ENCODE measurements at places on chromosomes 4 and X.

DNA sequence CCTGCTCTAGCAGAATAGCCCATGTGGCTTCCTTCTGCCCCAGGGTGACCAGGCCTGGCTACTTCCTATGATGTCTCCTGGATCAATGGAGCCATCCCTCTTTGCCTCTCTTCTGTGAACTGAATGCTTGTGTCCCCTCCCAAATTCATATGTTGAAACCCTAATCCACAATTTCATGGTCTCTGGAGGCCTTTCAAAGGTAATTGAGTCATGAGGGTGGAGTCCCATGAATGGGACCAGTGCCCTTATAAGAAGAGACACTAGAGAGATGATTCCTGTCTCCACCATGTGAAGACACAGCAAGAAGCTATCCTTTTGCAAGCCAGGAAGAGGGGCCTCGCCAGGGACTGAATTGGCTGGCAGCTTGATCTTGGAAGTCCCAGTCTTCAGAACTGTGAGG, 18.4 kb downstream of the CCKAR start:
- DNase-seq: no peak

DNA sequence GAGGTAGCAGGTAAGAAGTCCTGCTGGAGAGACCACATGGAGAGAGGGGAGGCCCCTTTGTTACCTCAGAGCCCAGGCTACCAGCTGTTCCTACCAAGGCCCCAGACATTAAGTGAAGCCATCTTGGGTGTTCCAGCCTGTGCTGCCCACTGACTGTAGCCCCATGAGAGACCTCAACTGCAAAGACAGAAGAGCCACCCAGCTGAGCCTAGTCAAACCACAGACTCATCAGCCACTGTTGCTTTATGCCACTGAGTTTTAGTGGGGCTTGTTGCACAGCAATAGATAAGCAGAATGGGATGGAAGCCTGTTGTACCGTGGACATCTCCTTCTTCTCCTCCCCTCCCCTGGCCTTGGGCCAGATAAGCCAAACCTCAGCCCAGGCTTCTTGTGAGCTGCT, 83.9 kb downstream of the ADRA2C start:
- DNase-seq: no peak

DNA sequence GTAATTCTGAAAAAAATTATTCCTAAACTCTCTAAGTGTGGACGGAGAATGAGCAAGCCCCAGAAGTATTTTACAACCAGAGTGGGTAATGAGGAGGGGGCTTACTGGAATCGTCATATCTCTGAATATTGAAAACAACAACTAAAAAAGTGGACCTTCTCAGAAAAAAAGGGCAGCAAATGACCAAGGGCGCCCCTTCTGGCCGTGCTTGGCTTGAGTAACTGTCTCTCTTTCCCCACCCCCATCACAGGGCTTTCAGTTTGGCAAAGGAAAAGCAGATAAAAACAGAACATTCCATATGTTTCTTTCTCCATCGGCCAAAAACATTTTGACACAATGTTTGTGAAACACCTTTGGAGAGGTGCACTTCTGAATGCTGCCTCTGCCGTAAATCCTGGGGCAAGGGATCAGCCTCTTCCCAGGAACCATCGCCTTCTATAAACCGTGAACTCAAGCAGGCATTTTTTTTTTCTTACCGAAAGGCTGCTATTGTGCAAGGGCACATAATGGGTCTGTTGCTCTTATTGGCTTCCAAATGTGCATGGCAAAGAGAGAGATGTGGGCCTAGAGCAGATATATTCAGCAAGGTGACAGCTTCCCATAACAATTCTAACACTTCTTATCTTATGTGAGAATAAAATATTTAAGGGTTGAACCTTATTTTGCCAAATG, 115.4 kb downstream of the PARM1 start:
- DNase-seq: no peak

- no peak for DNase-seq
Measured at GRCh38 chr4:1382776-1383727, 23.2 kb downstream of the NKX1-1 start.

GRCh38 chr4:182916483-182917181, 554 bp downstream of the DCTD start:
- DNase-seq: peak; percentile 34
